SK-N-SH (cell line): ENCODE measurements at places on chromosomes 2 and 18.

- DNase-seq: no peak
These were observed 304.3 kb downstream of the CDCA7 start for GRCh38 chr2:173658946-173659371.

DNA sequence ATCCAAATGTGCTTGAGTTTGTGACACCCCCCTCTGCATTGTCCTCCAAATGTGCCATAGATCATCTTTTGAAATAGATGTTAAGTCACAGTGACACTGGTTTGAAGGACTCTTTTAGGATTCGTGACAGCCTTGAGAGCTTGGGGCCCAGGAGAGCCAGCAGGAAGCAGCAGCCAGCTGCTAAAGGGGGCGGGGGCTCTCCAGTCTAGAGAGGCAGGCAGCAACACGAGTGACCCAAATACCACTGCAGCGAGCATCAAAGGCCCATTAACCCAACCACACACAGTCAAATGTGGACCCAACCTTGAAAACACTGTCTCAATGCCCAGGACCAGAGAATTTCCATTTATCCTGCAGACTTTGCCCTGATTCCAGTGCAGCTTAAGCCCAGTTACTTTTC is 75.6 kb downstream of the ZBTB7C start:
- DNase-seq: no peak

DNA sequence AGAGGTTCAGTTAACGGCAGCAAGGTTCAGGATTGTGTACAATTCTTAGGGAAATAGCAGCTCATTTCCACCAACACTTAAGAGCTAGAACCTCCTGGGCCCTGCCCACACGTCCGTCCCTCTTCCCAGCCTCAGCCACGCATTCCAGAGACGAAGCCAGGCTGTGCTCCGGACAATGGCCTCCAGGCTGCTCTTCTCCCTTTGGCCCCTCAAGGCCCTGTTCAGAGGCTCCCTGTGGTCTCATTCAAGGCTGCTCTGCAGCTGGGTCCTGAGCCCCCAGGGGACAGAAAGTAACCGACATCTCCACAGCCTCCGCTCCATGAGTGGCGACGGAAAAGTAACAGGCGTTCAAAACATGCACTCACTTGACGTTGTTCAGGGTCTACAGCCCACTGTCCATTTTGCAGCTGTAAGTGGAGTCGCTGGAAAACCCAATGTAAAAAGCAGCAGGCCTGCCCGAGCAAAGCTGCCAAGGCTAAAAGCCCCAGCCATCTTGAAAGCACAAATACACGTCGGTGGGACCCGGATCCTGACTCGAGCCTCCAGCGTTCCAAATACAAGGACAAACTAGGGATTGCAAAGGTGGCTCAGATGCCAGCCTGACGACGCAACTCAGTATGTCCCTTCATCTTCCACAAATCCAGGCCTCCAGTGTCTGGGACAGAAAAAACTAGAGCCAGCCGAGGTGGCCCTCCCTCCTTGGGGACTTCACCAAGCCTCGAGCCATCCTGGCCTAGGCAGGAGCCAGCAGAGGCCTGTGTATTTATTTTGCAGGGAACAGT is 76.9 kb downstream of the NDUFA10 start:
- no peak for DNase-seq

DNA sequence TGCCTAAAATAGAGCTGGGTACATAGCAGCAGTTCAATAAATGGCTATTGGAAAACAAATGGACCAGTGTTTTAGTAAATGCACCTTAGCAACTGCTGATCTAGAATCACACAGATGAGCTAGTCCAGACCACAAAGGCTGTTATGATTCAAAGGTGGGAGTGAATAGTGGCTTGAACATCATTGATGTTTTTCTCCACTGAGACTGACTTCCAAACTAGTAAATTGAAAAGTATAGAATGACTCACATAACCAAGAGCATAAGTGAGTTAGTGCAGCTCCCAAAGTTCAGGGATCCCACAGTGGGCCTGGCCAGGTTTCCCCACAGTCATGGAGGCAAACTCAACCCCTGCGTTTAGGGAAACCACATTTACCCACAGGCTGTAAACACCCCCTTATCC is 106.7 kb upstream of the YPEL5 start:
- no peak for DNase-seq

GRCh38 chr2:221085341-221085900 is 486.7 kb downstream of the EPHA4 start:
- no peak for DNase-seq

DNA sequence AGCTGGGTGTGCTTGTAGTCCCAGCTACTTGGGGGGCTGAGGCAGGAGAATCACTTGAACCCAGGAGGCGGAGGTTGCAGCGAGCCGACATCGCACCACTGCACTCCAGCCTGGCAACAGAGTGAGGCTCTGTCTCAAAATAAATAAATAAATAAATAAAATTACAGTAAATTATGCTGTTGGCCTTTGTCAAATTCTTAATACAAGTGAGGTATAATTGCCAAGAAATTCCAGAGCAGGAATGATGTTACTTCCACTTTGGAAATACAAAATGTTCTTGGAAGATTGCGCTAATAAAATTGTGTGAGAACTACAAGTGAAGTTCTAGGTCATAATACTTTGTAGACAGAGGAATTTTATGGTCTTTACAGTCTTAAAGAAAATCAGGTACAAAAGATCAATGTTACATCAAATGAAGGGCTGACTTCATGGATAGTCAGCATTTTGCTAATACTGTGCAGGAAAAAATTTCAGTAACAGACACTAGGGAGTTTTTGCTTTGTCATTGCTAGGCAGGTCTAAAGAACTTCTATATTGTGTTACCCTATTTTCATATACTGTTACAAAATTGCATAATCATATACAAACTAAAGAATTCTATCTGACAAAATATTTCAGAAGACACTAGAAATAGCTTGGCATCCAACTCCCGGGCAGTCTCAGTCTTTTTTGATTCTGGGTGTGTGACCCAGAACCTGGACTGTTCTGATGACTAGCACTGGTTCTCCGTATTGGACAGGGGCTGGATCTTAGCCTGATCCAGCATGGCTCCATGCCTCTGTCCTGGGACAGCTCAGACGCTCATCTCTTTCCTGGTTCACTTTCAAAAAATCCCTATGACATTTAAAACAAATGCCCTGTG is 76.0 kb upstream of the STK17B start:
- DNase-seq: no peak

DNA sequence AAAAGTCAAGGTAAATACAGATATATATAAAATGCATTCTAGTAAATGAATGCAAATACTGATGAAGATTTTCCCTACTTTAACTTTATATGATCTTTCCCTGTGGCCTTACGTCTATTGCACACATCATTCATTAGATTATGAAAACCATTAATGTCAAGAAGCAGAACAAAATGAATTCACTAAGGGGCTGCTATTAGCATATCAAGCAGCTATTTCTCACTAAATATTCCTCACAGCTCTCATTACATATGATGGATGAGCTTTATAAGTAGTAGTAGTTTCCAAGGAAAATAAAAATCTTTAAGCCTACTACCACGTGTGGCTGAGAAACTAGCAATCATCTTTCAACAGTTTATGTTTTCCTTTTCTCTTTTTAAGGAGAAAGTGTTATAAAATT is 702.8 kb upstream of the SLC39A10 start:
- DNase-seq: no peak

DNA sequence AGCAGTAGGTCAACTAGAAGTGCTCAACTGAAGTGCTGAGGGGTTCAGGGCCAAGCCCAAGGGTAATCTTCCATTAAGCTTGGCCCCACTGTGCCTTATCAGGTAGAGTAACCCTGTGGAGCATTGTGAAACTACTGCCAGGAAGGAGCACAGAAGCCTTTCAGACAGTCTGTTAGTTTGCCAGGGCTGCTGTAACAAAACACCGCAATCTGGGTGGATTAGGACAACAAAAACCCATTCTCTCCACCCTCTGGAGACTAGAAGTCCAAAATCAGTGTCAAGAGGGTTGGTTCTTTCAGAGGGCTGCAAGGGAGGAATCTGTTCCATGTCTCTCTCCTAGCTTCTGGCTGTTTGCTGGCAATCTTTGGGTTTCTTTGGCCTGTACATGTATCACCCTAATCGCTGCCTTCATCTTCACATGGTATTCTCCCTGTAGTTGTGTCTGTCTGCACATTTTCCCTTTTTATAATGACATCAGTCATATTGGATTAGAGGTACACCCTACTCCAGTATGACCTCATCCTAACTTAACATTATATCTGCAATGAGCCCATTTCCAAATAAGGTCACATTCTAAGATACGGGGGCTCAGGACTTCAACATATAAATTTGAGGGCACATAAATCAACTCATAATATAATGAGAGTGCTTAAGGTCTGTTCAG is 21.2 kb downstream of the VIT start:
- no peak for DNase-seq

DNA sequence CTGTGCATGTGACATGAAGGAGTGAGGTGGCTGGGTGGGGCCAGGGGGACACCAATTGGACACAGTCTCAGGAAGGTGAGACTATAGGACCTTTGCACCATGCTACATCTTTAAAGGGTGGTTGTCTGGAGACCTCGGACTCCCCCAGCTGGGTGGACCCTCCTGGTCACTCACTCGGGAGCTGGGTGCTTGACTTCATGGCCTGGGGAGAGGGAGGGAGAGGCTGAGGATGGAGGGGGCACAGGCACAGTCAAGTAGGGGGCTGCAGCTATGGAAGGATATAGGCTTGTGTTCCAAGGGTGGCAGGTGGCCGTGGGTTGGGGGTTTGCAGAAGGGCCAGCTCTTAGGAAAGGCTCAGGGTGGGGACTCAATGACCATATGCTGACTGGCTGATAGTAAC is 7.1 kb upstream of the CELF4 start:
- DNase-seq: no peak

DNA sequence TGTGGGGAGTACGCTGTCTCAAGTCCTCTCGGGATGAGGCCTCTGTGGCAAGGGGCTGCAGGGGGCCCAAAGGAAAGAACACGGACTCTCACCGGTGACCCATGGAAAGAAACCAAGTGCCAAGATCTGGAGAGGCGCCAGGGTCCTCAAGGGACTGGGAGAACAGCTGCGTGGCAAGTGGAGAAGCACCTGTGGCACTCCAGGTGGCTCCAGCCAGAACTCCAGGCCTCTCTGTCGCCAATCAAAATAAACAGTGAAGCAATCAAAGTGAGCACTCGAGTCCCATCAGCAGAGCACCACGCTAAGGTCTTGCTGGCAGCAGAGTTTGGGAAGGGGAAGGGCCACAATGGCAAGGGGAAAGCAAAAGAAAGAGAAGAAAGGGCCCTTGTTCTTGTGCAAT is 54.7 kb downstream of the BCL2 start:
- DNase-seq: no peak

DNA sequence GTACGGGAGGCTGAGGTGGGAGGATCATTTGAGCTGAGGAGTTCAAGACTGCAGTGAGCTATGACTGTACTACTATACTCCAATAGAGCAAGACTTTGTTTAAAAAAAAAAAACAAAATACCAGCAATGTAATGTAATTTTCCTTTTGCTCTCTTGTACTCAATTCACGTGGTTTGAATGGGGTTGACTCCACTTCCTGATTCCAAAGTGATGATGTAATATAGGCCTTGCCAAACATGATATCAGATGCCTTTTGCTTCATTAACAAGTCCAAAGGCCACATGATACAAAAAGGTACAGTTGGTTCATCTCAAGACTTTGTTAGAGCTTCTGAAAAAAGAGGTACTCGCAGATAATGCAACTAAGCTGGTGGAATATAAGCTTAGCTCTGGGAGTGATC is 321.8 kb downstream of the ZEB2 start:
- no peak for DNase-seq

GRCh38 chr18:13447621-13448334 is 229.2 kb downstream of the LDLRAD4 start:
- DNase-seq: peak; percentile 55

GRCh38 chr2:45588158-45588829 is 22.8 kb downstream of the SRBD1 start:
- no peak for DNase-seq
